ENCODE measurements at places on chromosomes 2 and 18.

GRCh38 chr2:164890544-164890943, 48.9 kb upstream of the COBLL1 start:
- peak; percentile 52 for DNase-seq

DNA sequence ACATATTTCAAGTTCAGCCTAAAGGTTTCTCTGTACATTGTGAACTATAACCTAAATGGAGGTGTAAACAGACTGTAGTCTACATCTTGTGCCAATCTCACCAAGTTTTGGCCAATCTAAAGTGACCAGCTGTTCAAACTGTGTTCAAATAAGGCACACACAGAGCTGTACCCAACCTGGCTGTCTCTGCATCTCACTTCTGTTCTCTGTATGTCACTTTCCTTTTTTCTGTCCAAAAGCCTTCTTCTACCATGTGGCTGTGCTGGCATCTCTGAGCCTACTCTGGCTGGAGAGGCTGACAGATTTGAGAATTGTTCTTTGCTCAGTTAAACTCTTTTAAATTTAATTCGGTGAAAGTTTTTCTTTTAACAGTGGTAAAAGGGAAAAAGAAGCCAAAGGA, 817.9 kb downstream of the SOCS6 start:
- no peak for DNase-seq

DNA sequence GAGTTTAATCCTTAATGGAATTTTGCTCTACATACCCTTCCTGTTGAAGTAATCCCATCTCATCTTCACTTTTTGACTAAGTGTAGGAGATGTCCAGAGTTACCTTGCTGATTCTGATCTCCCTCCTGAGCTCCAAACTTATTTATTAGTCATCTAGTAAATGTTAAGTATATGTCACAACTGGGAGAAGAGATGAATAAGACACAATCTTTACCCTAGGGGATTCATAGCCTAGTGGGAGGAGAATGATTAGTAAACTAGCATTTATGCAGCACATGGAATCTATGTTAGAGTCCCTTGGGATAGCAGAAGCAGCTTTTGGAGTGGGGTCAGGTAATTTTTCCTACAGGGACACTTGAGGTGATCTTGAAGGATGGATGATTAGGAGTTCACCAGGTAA, 20.7 kb downstream of the ACVR2A start:
- DNase-seq = no peak

GRCh38 chr18:42632801-42633200, 482.7 kb downstream of the RIT2 start:
- no peak for DNase-seq

DNA sequence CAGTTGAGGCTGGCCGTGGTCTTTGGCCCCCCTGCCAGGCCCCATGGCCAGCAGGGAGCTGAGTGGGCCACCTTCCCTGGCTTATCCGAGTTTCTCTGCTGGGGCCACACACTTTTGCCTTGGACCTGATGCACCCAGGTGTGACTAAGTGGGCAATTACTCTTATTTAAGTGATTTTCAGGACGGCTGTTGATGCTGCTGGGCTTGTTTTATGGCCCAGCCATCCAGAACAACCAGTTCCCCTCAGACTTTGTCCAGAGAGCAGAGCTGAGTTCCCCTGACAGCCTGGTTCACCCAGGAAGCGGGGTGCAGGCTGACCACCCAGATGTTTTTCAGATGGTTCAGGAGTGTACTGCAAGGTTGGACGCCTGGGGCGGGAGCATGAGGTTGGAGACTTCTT, 68.8 kb downstream of the GLI2 start:
- DNase-seq = no peak

DNA sequence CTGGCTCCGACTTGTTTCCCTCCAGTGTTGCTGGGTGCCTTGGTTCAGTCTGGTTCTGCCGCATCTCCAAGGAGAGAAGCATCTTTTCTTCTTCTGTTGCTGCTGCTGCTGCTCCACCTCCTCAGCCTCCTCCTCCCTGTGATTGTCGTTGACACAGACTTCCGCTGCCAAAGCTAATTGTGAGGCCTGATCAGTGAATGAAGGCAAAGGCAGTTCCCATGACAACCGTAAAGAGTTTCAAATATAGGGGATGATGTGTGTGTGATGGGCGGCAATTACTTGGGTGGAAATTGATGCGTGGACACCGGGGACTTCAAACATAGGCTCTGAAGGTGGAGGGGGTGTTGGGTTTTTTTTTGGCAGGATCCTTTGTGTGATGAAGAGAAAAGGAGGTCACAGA, 13.7 kb downstream of the TET3 start:
- DNase-seq = no peak

- no peak for DNase-seq
These were observed 237.4 kb downstream of the LPIN1 start for GRCh38 chr2:11983870-11984269.

- DNase-seq = peak; percentile 93
These were observed 17.5 kb upstream of the DPP4 start for GRCh38 chr2:162091325-162092007.

GRCh38 chr2:161952783-161953191, 121.2 kb downstream of the DPP4 start:
- no peak for DNase-seq

- DNase-seq = peak; percentile 97
These were observed 85.2 kb upstream of the NDUFV2 start for GRCh38 chr18:9017167-9017904.

GRCh38 chr18:13448335-13448795, 229.8 kb downstream of the LDLRAD4 start:
- DNase-seq = no peak

DNA sequence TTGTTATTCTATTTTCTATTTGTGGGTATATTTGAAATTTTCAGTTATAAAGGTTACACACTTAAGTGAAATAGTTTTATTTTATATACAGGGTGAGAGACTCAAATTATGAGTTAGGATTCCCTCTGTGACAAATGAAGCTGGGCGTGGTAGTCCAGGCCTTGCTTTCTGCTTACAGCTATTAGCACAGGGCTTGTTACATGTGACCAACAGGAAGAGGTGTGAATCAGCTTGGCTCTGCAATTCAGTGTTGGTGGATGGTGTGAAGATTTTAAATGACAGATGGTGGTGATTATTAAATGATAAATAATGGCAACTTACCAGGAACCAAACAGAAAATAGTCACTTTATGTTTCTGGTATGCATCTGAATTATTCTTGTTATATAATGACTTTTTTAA, 64.4 kb upstream of the NOSTRIN start:
- no peak for DNase-seq

- DNase-seq = peak; percentile 10
These were observed 341.1 kb downstream of the ARL6IP6 start for GRCh38 chr2:153059338-153060052.

GRCh38 chr2:111938392-111938791, 40.0 kb downstream of the MERTK start:
- DNase-seq = no peak

- DNase-seq = no peak
These were observed 280.8 kb downstream of the SETBP1 start for GRCh38 chr18:44961288-44961995.

DNA sequence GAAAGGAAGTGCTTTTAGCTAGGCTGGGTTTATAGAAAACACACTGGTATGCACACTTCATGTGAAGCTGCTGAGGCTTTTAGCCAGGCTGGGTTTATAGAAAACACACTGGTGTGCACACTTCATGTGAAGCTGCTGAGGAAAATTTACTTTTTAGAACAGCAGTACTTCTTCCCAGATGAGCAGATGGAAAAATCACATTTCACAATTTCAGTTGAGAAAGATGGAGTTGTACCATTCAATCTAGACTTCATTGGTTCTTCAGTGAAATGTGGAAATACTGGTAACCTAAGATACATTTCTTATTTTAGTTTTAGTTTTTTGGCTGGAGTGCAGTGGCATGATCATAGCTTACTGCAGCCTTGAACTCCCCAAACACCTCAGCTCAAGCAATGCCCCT, 11.1 kb downstream of the SNTG2 start:
- no peak for DNase-seq

- no peak for DNase-seq
These were observed 165.2 kb downstream of the SLC8A1 start for GRCh38 chr2:40286721-40287120.

- DNase-seq = peak; percentile 14
These were observed 240.3 kb downstream of the HDAC4 start for GRCh38 chr2:239160226-239161143.

DNA sequence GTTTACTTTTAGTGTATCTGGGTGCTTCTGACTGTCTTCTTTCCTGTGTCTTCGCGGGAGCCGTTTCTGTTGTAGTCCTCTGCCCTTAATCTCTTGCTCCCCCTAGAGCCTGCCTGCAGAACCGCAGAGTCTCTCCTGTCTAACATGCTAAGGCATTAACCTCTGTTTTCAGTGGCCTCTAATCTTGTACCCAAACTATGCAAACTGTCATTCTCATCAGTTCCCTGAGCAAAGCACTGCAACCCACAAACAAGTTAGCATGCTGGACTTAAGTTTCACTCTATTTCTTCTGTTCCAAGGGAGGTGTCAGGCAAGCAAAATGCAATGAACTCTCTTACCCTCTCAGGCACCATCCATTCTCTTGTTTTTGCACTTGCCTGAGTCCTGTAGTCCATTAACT, 138.4 kb downstream of the OTX1 start:
- DNase-seq = no peak

- DNase-seq = peak; percentile 32
These were observed 57.5 kb downstream of the ZRANB3 start for GRCh38 chr2:135473567-135473966.

DNA sequence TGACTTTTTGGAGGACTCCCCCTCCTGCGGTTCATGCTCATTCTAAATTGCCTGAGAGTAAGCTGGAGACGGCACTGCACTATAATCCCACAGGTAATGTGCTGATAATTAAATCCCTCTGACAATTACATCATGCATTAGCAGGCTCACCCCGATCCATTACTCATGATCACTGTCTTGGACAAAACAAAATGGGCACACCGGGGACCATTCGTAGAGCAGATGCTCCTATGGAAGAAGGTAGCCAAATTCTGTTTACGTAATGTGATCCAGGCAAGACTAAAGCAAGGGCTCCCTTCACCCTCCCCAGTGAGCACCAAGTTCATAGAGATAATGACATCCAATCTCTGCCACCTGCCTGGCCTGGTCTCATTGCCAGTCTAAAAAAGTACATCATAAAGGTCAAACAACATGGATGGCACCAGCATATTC, 657.1 kb upstream of the SOX11 start:
- no peak for DNase-seq

- no peak for DNase-seq
These were observed 123.2 kb downstream of the DYSF start for GRCh38 chr2:71576541-71576940.

DNA sequence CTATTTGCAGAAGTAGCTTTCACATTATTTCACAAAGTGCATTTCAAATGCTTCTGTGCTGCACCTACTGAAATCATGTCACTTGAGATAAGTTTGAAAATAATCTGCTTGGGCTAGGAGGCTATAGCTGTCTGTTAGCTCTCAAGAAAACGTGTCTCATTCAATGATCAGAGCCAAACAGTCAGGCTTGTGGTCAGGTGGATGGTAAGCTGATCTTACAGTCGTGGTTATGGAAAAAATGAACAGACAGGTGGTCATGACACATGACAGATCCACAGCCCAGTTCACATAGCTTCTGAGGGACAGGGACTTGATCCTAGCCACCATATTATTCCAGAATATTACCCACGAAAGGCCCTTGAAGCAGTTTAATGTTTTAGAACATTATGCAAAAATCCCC, 26.5 kb upstream of the RFX8 start:
- peak; percentile 81 for DNase-seq

GRCh38 chr2:162908567-162908966, 70.0 kb upstream of the KCNH7 start:
- no peak for DNase-seq

DNA sequence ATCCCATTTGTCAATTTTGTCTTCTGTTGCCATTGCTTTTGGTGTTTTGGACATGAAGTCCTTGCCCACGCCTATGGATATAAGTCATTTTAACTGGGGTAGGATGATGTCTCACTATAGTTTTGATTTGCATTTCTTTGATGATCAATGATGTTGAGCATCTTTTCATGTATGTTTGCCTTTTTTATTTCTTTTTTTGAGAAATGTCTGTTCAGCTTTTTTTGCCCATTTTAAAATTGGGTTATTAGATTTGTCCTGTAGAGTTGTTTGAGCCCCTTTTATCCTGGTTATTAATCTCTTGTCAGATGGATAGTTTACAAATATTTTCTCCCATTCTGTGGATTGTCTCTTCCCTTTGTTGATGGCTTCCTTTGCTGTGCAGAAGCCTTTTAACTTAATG, 75.3 kb downstream of the COMMD1 start:
- DNase-seq = no peak

DNA sequence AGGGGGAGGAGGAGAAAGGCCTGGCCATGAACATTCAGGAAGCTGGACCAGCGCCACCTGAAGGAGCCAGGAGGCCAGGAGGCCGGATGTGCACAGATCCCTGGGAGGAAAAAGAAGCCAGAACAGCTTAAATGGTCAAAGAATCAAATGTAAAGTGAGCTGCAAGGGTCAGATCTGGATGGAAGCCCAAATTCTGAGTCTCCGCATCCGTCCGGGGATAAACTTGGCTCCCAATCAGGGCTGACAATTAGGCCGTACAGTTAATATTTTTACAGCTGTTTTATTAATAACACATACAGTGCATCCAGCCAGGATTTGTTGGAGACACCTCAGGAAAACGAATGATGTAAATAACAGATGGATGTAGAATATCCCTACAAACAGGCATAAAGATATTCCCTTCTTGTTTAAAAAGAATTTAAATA, 495.1 kb upstream of the TCF4 start:
- peak; percentile 48 for DNase-seq

DNA sequence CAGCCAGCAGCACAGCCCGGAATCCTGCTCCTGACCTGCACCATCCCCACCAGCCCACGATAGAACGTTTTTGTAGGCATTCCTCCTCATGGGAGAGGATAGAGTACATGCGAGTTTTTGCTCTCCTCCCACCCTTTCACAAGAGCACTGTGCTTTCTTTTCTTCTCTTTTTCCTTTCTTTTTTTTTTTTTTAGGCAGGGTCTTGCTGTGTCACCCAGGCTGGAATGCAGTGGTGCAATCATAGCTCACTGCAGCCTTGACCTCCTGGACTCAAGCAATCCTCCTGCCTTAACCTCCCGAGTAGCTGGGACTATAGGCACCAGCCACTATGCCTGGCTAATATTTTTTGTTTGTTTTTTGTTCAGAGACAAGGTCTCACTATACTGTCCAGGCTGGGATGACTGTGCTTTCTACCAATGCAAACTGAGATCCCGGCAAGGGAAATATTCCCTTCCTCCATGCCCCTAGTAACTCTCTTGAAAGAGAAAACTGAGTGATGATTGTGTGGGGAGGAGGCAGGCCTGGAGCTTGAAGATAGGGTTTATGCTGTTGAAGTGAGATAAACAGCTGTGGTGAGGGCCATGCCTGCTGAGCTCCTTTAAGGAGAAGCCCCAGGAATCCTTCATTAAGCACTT, 82.6 kb upstream of the TXNDC2 start:
- no peak for DNase-seq

- DNase-seq = peak; percentile 57
These were observed 106.4 kb downstream of the POLE4 start for GRCh38 chr2:75064691-75065396.

GRCh38 chr18:38025433-38026038, 459.9 kb upstream of the CELF4 start:
- no peak for DNase-seq

- DNase-seq = no peak
These were observed 23.6 kb upstream of the SERPINE2 start for GRCh38 chr2:224062481-224063297.

Data from RPMI7951 (cell line).